GM10248 (cell line): ENCODE measurements at places on chromosomes 11 and 22.

- no peak for DNase-seq
Observed at GRCh38 chr22:40000171-40000570, 5.4 kb downstream of the FAM83F start.

DNA sequence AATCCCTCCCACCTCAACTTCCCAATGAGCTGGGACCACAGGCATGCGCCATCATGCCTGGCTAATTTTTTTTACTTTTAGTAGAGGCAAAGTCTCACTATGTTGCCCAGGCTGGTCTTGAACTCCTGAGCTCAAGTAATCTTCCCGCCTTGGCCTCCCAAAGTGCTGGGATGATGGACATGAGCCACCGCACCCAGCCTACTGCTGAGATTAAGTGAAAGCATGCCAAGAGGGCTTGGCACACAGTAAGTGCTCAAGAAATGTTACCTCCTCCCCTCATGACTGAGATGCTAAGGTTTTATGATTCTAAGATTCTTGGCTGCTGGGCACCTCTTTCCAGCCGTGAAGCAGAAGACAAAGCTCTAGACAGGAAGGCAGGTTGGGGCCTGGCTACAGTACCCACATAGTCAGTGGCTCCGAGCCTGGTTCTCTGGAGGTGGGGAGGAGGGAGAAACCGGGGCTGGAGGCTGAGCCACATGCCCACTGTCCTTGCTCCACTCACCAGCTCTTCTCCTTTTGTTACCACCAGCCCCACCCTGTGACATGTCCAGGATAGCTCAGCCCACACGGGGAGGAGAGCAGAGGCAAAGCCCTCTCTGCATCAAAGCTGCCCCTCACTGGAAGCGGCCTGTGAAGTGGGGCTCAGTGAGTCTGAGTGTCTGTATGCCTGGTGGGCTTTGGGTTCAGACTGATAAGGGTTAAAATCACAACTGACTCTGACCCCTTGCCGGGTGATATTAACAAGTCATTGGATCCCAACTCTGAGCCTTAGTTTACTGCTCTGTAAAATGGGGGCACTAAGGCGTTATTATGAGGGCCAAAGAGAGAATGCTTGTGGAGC is 12.9 kb downstream of the ARHGEF17 start:
- DNase-seq: no peak

DNA sequence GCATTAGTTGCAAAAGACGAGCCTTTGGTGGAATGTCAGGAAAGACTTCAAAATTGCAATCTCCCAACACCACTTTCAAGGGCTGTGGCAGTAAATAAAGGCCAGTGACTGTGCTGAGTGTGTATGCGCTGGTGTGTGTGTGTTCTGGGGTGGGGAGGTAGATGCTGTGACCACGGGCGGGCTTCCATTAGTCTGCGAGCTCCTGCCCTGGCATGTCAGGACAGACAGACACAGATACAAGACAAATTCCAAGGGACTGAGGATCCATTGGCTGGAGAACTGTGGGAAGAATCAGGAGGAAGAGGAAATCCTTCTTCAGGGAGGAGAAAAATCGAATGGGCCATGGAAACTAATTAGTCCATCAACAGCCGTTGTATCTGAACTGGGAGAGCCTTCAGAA is 83.6 kb downstream of the FEZ1 start:
- no peak for DNase-seq

GRCh38 chr11:63613517-63614135 is 607 bp downstream of the PLAAT3 start:
- peak; percentile 50 for DNase-seq

DNA sequence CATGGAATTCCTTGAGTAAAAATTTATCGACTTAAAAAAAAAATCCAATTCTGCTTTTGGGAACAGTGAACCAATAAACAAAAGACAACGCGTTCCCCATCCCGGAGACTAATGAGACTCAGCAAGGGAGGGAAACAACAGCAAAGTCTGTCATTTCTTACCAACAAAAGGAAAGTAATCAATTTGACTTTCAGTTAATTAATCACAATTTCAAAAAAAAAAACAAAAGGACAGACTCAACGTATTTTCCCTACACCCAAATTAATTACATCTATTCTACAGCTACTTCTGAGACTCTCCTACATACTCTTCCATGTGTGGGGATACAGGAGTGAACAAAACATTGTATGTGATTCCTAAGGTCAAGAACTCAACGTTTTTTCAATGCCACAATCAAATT is 1.9 kb downstream of the RDX start:
- DNase-seq: no peak

GRCh38 chr11:15327786-15328231 is 213.1 kb downstream of the INSC start:
- DNase-seq: peak; percentile 24

GRCh38 chr11:67640021-67640757 is 626 bp upstream of the TBX10 start:
- DNase-seq: peak; percentile 80

DNA sequence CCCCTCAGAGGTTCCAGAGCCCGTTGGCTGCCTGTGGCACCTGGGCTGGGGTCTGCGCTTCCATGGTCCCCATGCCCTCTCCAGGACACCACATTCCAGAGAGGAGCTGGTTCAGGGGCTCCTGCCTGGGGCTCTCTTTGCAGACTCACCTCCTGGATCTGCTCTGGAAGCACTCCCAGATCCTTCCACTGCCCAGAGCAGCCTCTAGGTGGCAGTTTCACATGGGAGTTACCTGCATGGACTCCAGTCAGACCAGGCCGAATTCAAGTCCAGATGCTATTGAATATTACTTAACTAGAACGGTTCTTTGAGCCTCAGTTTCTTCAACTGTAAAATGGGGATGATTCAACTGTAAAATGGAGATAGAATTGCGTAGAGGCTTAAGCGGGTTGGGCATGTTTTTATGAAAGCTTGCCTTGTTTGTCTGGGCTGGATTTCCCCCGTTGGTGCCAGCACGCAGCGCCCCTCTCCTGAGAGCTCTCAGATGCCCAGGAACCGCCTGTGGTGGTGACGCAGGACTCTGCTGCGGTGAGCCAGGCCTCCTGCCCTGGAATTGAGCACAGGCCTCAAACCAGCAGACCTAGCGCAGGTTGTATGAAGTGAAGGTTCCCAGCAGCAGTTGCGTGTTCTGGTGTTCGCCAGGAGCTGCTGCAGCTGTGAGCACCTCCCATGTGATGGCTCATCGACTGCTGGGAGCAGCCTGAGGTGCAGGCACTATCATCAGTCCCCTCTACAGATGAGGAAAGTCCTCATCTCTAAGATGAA is 44.2 kb downstream of the LMO1 start:
- peak; percentile 62 for DNase-seq

DNA sequence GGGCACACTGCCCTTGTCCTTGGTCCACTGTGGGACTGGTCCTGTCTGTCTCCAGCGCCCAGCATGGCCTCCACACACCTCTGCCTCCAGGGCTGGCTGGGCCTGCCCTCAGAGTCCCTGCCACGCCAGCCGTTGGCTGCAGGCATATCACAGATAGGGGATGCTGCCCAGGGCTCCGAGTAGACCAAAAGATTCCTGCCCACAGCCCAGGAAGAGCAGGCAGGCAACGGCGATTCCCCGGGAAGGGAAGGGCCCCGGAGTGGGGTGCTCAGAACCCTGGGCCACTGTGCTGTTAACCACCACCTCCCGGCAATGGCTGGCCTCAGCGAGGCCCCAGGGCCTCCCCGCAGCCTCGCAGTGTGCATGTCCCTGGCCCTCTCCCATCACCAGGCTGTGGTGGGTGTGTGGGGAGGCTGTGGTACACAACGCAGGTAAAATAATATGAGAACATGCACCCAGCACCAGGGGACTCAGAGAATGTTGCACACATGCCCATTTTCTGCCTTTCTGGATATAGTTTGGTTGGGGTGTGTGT is 2.2 kb downstream of the IFITM5 start:
- DNase-seq: no peak

- DNase-seq: no peak
Observed at GRCh38 chr11:35142481-35143075, 3.6 kb downstream of the CD44 start.
